ENCODE measurements at places on chromosomes 5 and 9.

GRCh38 chr9:115672477-115673316 is 480.9 kb upstream of the PAPPA start:
- DNase-seq, result no peak

- no peak for DNase-seq
Observed at GRCh38 chr9:124040935-124041816, 29.6 kb downstream of the LHX2 start.

GRCh38 chr9:137150617-137151457 is 11.9 kb downstream of the GRIN1 start:
- DNase-seq, result no peak

DNA sequence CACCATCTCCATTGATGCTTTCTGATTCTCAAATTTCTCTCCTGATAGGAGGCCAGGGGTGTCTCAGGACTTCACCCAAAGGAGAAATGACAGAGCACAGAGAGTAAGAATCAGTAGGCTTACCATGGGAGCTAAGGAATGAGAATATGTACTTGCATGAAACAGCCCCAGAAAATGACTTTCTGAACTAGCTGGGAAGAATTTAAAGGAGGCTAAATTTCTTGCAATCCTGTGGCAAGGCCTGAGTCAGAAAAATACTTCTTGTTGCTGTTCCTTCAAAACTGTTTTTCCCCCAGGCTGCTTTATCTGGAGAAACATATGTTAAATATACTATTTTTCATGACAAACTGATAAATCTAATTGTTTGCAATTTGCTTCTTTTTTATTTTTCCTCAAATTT is 53.4 kb upstream of the FBXL7 start:
- no peak for DNase-seq

GRCh38 chr9:116331241-116331640 is 177.7 kb downstream of the PAPPA start:
- no peak for DNase-seq

DNA sequence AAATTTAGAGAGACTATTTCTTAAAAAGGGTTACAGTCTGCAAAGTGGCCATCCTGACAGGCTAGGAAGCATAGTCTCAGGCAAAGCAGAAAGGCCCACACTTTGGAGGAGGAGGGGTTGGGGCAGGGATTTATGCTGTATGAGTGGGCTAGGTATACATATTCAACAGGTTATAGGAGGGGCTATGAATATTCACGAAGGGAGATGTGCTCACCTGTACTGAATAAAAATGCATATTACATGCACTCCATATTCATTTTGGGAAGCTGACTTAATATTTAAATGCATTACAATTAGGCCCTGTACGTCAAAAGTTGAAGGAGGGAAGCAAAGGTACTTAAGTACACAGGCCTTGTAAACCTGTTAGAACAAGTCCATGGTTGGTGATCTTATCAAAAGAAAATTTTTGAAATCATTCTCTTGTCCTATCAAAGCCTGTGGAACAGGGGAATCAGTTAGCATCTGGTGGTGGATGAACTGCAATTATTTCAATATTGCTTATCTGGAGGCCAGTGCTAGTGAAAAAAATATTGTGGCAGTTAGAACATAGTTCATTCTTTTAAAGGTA is 1.6 kb downstream of the CENPP start:
- no peak for DNase-seq

DNA sequence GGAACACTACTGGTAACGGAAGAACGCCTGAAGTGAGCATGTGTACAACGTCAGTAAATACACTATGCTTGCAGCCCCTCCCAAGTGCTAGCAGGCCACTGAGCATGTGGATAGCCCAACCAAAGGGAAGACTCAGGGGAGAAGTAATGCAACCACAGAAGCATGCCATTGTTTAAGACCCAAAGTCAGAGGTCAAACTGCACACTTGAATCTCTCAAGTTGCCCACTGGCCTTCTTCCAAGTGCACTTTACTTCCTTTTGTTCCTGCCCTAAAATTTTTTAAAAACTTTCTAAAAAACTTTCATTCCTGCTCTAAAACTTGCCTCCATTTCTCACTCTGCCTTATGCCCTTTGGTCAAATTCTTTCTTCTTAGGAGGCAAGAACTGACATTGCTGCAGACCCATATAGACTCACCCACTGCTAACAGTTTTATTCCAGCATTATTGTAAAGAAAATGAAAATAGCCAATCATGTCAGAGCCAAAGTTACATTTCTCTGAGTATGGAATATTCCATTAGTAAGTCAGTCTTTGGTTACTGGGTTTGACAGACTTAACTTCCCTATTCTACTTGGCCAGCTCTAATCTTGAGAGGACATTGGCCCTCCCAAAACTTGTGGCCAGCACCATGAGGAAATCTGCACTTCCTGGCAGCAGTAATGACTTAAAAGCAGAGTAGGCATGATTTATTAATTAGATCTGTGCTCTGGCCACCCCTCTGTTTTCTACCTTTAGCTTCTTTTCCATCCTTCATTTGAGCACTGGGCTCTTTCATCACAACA is 76.9 kb downstream of the TSSK1B start:
- DNase-seq, result no peak

- no peak for DNase-seq
Observed at GRCh38 chr5:64140018-64140417, 25.6 kb upstream of the RNF180 start.

DNA sequence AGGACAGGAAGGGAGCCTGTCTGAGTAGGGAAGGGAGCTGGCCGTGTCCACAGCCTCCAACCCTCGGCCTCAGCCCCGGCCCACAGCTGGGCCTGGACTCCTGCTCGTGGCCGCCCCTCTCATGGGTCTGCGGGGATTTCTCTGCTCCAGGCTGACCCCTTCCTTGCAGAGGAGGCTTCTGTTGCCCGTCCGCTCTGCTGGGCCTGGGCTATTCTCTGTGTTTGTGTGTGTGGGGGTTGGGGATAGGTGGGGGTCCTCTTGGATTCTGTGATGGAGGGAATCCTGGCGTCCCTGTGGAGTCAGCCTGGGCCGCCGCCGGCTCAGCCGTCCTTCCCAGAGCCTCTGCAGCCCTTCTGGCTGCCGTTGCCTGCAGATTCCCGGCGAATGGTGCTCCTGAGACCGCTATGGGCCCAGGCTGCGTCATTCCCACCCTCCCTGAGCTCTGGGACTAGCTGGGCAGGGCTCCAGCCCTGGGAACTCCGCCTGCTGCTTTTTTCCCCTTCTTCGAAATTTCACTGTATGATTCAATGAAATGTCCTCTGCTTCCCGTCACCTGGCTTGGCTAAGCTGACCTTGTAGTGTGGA is 64.2 kb downstream of the FGF18 start:
- DNase-seq, result no peak

DNA sequence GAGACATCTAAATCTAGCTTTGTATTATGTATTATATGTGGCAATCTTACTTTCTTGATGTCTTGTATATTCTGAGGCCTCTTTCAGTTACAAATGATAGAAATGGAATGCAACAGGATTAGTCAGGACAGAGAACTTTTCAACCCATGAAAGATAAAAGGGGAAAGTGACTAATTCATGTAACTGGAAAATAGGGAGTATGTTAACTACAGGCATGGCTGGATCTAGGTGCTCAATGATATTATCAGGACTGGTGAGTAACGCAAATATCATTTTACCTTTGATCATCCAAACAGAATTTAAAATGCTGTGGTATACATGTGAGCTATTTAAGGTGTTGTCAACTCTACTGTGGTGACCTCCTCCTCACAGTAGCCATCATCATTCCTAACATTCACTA is 215.7 kb upstream of the GLRA1 start:
- no peak for DNase-seq

GRCh38 chr9:91516777-91517176 is 93.1 kb upstream of the NFIL3 start:
- DNase-seq, result no peak

DNA sequence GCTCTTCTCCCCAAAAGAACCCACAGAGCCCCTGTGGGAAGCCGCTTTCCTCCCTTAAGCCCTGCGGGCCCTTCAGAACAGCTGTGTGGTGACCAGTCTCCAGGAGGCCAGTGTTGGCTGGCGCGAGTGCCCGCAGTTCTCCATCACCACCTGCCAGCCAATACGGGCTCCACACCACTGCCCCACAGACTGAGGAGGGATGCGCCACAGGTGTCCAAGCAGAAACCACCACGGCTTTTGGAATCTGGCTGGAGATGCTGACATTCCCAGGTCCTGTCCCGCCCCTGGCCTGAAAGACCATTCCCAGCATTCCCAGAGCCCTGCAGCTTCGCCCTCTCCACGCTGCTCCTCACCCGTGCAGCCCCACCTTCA is 12.8 kb downstream of the CCNI2 start:
- DNase-seq, result no peak

- no peak for DNase-seq
Observed at GRCh38 chr5:170145462-170145861, 39.8 kb downstream of the FOXI1 start.

- no peak for DNase-seq
Observed at GRCh38 chr5:123512611-123513461, 859 bp downstream of the CSNK1G3 start.

DNA sequence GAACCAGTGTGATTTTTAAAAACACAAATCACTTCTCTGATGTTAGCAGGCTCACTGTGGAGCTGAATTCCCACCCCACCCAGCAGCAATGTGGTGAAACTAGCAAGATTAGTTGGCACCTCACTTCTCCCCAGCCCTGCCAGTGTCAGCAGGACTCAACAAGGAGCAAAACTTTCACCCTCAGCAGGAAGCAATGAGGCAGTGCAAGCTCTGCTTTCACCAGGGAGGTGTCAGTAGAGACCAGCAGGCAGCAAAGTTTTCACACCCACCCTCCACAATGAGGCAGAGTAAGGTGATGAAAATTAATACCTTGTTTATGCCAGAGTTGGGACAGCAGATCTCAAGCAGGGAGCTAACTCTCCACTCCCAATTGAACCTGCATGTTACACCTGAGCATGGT is 565.0 kb downstream of the CETN3 start:
- DNase-seq, result no peak

DNA sequence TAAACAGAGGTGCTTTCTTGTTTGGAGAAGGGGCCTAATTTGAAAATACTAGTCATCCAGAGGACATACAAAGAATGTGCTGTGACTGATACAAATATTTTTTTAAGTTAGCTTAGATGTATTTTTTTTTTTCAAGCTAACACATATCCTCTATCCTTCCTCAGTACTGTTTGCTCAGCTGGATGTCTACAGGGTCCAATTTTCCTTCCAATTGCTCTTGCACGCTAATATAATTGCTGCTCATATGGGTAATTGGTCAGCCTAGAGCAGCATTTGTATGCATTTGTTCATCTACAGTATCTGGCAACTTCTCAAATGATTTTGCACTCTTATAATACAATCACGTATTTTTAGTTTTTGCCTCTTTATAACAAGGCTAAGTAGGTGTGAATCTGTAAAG is 84.7 kb downstream of the ZDHHC21 start:
- no peak for DNase-seq

- DNase-seq, result no peak
Observed at GRCh38 chr5:127870914-127871313, 167.7 kb downstream of the CCDC192 start.

DNA sequence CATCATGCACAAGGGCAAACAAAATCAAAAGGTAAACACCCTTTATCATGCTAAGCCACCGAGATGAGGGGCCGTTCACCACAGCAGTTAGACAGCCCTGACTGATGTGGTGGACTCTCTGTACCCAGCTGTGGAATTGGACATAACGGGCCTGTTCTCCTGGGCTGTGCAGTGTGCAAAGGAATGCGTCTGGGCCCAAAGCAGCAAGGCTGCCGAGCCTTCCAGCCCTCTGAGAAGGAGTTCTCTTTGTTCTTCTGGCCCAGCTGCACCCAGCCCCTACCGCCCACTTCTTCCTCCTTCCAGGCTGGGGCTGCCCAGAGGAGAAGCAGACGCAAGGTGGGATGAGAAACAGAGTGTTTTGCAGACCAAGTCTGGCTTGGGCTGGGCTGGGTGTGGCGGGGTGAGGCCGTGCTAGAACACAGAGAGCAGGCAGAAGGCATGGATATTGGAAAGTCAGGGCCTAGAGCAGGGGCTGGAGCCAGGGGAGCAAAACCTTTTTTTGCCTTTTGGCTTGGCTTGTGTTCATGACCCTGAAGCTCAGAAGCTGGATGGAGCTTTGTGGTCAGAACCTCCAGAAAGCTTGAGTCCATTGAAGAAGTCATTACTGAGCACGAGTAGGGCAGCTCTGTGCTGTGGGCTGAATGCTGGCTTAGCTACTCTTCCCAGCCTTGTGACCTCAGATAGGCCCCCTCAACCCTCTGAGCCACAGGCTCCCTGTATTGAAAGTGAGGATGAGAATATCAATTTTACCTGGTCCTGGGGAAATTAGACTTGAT is 49.8 kb upstream of the SH3PXD2B start:
- DNase-seq, result no peak

- DNase-seq, result no peak
Observed at GRCh38 chr5:90934091-90934719, 375.6 kb downstream of the ADGRV1 start.

DNA sequence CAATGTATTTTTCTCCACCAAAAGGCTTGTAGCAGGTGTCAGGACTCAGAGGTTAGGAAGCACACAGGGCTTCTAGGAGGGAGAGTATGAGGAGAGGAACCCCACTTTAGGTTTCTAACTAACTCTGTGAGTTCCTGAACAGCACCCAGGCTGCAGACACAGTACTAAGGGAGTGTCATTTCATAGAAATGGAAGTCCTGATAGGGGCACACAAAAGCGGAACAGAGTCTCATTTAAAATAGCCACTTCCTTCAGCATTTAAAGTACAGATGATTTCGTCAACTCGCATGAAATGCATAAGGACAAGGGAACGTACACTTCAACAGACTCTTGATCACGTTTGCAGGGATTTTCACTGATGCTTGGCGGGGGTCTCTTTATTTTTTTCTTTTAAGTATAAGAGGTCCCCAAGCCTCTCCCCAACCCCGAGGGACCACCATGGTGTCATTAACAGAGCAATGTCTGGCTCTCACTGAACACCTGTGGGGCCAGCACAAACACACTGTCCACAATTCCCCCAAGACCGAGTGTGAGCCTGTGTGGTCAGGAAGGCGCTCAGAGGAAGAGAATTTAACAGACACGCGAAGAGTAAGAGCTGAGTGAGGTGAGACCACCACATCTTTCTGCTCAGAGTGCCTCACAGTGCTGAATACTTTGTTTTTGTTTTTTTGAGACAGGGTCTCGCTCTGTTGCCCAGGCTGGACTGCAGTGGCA is 82.3 kb downstream of the SECISBP2 start:
- DNase-seq, result no peak

- no peak for DNase-seq
Observed at GRCh38 chr5:14901462-14902051, 30.0 kb upstream of the ANKH start.

DNA sequence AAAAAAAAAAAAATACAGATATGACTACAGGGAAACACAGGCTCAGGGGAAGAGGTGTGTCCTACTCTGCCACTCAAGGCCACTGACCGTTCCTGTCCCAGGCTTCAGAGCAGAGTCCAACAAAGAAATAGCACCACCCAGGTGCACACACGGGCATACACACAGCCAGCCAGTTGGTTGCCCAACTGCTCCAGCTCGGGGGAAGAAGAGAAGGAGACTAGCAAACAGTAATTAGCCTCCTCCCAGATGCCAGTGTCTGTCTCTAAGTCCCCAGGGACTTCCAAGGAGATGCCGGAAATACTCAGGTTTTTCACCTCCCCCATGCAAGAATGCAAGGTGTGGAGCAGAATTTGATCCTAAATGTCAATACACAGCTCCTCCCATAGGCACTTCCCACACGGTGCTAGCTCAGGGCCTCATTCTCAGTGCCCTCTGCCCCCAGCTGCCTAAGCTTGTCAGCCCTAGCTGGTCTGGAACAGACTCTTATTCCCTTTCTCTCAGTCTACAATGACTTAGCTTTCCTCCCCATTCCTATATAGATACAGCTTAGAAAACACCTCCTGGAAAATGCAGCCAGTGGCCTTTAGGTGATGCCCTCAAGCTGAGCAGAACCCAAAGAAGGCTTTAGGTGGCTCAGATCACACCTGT is 1.7 kb downstream of the MYORG start:
- no peak for DNase-seq

GRCh38 chr5:89216606-89217005 is 333.6 kb upstream of the MEF2C start:
- DNase-seq, result no peak
